ENCODE measurements at places on chromosomes 1 and 21.

GRCh38 chr1:206923009-206923960 is 1.5 kb upstream of the FCMR start:
- DNase-seq: peak; percentile 75

GRCh38 chr1:70210820-70211219 is 5.4 kb upstream of the LRRC40 start:
- DNase-seq: no peak

- no peak for DNase-seq
Observed at GRCh38 chr1:19043579-19044443, 87.3 kb upstream of the IFFO2 start.

- no peak for DNase-seq
Observed at GRCh38 chr1:180376253-180376652, 126.1 kb downstream of the ACBD6 start.

GRCh38 chr1:35851132-35851869 is 31.7 kb upstream of the AGO1 start:
- no peak for DNase-seq

GRCh38 chr1:110262846-110263631 is 52.9 kb downstream of the KCNC4 start:
- DNase-seq: no peak

DNA sequence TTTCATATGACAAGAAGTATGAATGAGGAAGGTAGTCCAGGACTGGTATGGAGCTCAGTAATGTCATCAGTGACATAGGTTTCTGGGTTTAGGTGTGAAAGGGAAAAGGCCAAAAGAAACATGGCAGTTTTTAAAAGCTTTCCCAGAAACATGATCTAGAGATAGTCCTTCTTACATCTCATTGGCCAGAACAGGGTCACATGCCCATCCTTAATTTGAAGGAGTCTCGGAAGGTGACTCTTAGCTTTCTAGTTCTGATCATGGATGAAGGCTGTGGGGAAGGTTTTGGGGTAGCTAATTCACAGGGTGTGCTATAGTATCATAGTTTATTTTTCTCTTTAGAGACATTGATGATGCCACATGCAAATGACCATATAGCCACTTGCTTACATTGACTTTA is 55.3 kb downstream of the RPS6KC1 start:
- no peak for DNase-seq

GRCh38 chr1:33719326-33719725 is 144.6 kb upstream of the HMGB4 start:
- no peak for DNase-seq

DNA sequence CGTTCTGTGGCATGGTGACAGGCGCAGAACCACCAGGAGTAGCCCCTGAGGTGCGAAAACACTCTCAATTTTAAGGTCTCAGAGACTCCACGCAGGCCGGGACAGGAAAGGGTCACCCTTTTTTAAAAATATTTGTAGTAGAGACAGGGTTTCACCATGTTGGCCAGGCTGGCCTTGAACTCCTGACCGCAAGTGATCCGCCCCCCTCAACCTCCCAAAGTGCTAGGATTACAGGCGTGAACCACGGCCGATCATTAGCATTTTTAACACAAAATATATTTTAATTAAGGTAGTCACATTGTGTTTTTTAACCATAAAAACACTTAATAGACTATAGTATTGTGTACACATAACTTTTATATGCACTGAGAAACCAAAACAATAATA is 31.1 kb downstream of the ATP2B4 start:
- no peak for DNase-seq

GRCh38 chr1:157095091-157095490 is 4.5 kb downstream of the ETV3L start:
- no peak for DNase-seq

GRCh38 chr1:164767752-164768402 is 208.9 kb downstream of the PBX1 start:
- DNase-seq: no peak

All from activated CD8-positive, alpha-beta memory T cell treated with anti-CD3 and anti-CD28 coated beads, Interleukin-2, amount 50 U/mL, for 4 hours (primary cell).